Stimulated activated CD4-positive, alpha-beta T cell treated with anti-CD3 and anti-CD28 coated beads, Interleukin-1b, Interleukin-23, amount 100 ng/mL, for 48 hours (primary cell): ENCODE measurements at places on chromosomes 1 and 21.

- no peak for DNase-seq
These were observed 82.2 kb downstream of the ARHGEF10L start for GRCh38 chr1:17621691-17622090.

DNA sequence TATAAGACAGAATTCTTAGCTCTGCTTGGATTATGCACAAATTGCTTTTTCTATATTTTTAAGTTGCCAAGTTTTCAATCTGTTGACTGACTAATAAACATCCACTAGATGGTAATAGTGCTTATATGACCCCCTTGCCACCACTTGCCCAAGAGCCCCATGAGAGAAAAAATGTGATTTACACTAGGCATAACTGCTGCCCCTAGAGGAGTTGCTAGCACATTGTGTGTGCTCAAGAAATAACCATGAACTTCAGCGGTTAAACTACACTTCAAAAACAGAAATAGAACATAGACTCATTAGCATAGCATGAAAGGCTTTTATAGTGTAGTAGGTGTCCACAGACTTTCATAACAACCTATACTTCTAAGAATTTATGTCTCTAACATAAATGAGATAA is 61.4 kb downstream of the BRINP3 start:
- DNase-seq: no peak

DNA sequence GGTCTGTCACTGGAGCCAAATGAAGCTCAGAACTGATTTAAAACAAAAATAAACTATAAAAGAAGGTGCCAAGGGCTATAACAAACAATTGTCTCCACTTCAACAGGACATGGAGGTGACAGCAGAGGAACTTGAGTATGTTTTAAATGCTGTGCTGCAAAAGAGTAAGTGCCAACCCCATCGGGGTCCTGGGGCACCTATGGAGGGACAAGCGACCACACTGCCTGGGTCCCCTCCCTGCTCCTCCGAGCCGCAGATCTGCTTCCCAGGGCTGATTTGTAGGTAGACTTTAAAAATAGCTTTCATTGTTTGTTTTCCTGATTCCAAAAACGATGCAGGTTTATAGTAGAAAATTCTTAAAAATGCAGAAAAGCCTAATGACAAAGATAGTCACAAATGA is 42.8 kb downstream of the CAPN9 start:
- no peak for DNase-seq

- no peak for DNase-seq
These were observed 30.7 kb downstream of the PPP2R5A start for GRCh38 chr1:212315907-212316306.
